Activated CD8-positive, alpha-beta memory T cell treated with anti-CD3 and anti-CD28 coated beads, Interleukin-2, amount 50 U/mL, for 4 hours (primary cell): ENCODE measurements at places on chromosomes 4 and X.

GRCh38 chr4:133668061-133668851, 519.2 kb downstream of the PCDH10 start:
- DNase-seq: no peak

GRCh38 chrX:118448273-118448783, 47.3 kb upstream of the DOCK11 start:
- DNase-seq: no peak

DNA sequence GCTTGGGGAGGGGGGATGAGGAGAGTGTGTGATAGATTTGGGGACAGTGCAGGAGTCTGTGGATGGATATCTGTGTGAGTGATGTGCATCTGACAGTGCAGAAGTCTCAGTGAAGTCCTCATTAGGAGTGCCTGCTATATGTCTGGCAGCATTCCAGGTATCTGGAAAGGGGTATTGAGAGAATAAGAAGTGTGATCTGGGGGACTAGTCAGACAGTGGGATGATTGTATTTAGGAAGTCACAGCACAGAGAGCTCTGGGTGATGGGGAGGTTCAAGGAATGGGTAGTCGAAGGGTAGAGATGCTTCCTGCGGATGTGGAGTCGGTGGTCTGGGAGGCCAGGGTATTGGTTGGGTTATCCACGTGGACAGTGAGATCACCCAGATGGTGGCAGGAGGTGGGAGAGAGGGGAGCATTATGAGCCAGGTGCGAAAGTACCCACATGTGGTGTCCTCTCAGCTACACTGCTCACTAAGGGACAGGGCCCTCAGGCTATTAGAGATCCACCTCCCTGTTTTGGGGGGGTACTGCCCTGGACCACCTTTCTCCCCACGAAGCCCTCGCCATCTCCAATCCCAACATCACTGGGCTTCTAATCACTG, 9.8 kb downstream of the MAGED2 start:
- no peak for DNase-seq

- no peak for DNase-seq
Observed at GRCh38 chrX:78333521-78333920, 6.1 kb upstream of the CYSLTR1 start.

DNA sequence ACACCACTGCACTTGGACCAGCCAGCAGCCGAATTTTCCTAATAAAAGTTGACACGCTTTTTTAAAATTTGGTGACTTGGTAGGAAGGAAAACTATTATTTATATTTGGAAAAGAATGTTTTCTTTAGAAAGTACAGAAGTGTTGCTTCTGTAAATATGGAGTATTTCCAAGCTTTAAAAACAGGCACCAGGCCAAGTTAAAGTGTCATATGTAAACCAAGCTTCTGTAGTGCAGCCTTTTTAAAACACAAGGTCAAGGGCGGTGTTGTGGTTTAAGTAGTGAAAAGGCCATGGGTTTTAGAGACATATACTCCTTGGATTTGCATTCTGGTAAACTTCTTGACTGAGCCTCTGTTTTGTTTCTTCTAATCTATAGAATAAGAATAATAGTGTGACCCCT, 62.7 kb downstream of the TRIM2 start:
- DNase-seq: no peak

GRCh38 chr4:152369902-152370295, 166.0 kb downstream of the FBXW7 start:
- DNase-seq: no peak
